ENCODE measurements at places on chromosomes 2 and 18.

DNA sequence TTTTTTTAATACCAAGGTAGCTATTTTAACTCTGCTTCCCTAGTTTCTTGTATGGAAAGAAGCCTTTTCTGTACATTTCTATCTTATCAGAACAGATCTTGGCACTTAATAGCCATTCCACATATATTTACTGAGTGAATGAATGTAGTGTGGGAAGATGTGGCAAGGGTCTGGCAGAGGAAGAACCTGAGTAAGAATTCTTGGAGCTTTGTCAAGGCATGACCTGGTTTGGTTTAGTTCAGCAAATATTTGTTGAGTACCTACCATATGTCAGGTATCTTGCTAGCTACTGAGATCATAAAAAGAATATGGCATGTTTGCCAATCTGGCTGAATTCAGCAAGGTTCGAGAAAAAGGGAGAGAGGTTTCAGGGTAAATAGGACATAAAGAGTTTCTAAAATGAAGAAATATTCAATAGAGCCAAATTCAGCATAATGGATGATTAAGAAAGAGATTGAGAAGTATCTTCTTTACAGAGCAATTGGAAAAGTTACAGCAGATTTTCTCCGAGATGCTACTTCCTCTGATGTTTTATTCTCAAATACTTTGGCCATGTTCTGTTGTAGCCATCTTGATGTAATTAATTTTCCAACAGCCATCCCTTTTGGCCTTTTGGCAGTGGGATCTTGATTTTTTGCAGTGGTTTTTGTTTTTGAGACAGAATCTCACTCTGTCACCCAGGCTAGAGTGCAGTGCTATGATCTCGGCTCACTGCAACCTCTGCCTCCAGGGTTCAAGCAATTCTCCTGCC is 21.7 kb upstream of the MEP1B start:
- DNase-seq = no peak

DNA sequence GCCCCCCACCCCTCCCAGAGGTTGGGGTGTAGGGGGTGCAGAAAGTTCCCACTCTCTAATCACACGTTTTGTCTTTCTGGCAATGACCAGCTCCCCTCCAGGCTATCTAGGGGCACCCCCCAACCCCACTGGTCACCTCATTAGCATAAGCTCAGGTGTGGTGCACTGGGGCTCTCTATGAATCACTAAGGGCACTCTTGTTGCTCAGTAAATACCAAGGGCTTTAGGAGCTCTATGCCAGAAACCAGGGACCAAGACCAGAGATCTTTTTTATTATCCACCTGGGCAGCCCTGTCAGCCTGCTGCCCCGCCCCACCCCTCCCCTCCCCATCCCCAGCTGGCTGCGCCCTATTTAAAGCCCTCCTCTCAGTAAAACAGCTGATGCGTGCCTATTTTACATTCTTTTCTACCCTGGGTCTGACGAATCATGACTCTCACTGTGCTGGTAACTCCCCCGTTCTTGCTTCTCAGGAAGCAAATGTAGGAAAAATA is 24.3 kb downstream of the NCK2 start:
- no peak for DNase-seq

DNA sequence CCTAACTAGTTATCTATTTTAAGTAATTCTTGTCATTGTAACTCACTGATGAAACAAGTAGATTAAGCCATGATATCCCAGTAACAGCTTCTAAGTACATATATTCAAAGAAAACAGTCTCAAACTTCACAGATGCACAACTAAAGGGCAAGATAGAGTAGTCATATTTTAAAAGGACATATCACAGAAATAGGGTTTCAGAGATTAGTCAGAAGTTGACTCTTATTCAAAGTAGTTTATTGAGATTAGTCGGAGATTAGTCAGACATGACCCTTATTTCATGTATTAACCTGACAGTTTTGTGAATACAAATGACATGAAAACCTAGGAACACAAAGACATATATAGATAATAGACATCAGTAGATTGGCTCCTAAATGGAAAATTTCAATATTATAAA is 15.9 kb upstream of the CHAC2 start:
- DNase-seq = no peak

- DNase-seq = no peak
Observed at GRCh38 chr18:13412901-13413300, 194.3 kb downstream of the LDLRAD4 start.

GRCh38 chr2:7377916-7378569 is 460.8 kb downstream of the RNF144A start:
- no peak for DNase-seq

DNA sequence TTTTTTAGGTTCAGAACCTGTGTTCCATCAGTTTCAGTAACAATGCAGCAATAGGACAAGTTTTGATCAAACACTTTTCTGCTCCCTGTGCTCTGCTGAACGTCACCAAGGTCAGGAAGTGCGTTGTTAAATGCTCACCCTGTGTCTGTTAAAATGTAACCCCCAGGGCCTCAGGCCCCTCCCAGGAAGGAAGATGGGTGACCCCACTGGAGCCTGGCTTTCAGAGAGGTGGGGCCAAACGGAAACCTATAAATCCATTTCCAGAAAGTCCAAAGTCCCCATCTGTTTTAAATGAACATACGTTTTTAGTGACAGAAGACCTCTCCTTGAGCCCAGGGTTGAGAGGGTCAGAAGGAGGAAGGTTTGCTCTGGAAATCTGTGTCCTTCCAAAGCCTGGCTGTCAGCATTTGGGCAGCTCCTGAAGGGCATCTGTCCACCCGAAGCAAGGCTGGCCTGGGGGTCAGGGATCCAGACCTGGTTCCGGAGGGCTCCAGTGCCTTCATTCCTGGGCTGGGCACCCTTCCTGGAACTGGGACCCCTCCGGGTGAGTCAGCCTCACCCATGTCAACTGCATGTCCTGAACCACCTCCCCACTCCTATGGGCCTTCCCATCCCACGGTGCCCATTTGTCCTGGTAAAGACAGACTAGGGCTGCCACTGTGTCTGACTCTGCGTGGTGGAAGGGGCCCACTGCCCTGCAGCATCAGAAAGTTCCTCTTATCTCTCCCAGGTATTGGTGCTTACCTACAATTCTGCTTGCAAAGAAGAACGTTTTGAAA is 117.4 kb upstream of the COPS8 start:
- DNase-seq = no peak

DNA sequence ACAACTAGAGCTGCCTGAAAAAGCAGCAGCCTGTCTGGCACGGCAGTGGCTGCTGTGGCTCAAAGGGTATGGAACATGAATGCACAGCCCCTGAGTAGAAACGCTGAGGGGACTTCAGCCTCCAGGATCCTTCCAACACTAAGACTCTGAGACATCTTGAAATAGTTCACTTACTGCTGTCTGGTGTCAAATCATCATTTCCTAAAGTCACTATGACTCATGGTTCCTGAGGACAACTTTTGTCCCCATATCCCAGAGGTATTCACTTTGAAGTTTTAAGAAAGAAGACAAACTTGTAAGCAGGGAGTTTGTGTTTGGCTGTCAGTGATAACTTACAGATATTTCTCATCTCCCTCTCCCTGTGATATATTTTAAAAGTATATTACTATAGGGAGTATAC is 33.3 kb upstream of the NEB start:
- no peak for DNase-seq
